ENCODE measurements at places on chromosomes 7 and 10.

DNA sequence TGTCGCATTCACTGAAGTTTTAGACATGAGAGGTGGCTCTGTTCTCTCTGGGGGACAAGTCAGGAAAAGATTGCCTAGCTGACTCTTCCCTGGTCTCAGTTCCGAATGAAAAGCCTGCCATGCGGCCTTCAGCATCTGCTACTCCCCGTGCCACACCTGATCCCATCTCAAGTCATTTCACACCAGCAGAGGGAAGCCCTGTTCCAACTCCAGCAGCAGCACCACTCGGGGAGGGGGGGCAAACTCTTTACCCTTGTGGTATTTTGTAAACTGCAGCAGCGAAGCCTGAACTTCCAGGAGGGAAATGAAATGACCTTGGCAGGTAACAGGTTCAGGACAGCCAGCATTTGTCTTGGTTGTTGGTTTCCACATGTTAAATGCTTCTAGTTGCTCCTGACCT, 13.8 kb downstream of the LRRC4 start:
- DNase-seq: no peak

GRCh38 chr10:51896849-51897248, 197.5 kb upstream of the CSTF2T start:
- no peak for DNase-seq

DNA sequence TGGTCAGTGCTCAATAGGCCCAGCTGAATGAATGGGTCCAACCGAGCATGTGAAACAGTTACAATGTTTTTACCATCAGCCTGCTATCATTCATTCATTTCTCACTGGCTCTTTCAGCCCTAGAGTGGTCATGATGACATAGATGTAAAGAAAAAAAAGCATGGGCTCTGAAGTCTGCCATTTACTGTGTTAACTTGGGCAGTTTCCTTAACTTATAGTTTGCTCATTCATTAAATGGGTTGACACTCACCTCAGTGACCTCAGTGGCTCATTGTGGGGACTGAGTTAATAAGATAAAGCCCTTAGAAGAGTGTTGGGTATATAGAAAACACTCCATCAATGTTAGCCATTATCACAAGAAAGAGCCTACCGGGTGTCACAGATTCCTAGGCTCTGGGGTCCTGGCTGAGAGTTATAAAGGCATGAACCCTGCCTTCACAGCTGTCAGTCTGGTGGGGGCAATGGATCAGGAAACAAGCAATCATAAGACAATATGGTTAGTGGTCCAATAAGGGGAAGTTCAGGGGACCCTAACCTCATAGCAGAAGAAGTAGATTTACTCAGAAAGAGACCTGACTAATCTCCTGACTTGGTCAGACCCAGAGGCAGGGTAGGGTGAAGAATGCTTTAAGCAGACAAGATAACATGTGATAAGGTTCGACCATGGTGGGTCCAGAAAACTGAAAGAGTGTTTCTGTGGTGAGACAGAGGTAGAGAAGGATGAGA, 29.7 kb upstream of the GPAM start:
- DNase-seq: no peak

- no peak for DNase-seq
These were observed 3.5 kb downstream of the AQP1 start for GRCh38 chr7:30915005-30915601.

- DNase-seq: no peak
These were observed 34.0 kb downstream of the ADAM22 start for GRCh38 chr7:87968021-87968420.

DNA sequence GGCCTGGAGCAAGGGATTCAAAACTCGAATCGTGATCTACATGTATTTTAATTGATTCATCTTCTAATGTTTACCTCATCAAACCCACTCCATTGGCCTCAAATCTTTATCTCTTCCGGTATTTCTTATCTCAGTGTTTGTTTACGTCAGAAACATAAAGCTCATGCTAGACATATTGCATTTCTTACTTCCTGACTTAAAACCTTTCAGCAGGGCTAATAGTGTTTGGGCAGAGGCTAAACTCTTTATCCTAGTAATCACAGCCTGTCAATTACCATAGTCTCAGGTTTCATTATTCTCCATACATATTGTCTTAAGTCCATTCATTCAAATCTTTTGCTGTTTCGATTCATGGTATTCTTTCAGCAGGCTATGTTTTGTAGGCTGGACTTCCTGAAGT, 81.3 kb upstream of the AGR3 start:
- no peak for DNase-seq

DNA sequence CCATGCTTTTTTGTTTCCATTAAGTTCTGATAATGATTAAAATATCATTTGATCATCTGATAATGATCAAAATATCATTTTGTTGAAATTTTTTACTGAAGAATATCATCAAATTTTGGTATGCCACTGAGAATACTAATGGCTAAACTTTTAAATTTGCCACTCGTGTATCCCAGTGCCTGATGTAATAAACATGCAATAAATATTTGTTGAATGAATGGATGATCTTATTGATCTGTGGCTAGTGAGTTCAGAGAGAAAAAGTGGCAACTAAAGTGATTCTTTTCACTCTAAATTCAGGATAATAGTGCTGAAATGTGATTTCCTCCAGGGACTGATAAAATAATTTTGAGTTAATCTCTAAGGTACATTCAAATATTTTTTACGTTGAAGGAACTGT, 159.3 kb upstream of the WNT16 start:
- no peak for DNase-seq

GRCh38 chr10:80459047-80459865, 5.1 kb downstream of the TSPAN14 start:
- DNase-seq: peak; percentile 58

DNA sequence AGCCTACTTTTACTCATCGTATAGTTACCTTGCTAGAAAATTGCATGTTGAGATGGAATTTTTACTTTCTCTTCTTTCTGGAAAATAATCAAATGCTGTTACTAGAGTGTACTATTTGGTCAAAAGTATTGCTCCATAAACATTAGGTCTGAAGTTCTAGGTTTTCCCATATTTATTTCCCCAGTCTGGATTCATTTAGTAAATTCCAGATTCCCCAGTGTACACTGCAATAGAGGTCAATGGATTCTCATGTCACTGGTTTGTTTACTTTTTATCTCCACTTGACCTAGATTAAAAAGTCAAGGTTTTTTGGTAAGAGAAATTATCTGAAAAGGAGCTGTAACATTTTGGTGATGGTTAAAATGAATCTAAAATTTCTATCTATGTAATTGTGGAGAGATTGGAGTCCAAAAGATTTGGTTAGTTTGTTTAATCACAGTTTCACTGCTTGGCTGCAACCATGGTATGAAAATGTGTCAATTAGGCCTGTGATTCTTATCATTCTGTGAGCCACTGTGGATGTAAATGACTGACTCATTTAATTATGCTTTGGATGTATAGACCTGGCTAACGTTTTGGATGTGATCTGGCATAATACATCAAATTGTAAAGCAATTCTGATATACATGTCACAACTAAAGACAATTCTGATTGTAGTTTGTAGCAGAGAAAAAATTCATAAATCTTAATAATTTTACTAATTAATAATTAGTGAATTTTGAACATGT, 32.7 kb upstream of the STEAP4 start:
- no peak for DNase-seq

DNA sequence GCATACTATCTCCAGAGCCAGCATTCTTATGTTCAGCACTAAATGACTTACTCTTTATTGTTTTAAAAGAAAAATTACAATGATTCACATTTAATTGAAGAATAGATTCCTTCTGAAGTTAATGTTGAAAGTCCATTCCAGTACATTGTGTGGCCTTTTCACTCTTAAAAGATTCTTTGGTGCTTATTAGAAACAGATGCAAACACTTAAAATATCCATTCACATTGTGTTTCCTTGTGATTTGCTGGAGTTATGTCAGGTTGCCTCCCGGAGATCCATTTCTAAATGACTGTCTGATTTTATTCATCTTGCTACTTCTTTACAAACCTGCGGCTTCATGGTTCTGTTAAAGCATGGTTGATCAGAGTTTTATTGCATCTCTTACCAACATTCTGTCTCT, 152.8 kb downstream of the FOXP2 start:
- DNase-seq: no peak

DNA sequence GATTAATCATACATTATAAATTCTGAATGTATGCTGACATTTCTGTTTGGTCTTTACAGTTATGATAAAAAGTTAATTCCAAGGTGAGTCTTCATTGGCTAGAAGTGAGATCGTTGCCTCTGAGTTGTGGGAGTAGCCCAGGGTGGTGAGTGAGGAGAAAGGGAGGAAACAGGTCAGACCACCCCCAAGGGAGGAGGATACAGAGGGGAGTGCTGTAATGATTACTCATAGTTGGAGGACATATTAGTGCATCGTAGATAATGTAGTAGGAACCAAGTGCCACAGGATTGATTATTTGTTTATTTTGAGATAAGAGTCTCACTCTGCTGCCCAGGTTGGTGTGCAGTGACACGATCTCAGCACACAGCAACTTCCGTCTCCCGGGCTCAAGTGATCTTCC, 672.2 kb downstream of the INHBA start:
- DNase-seq: no peak

- DNase-seq: no peak
These were observed 4.7 kb upstream of the VDAC2 start for GRCh38 chr10:75205908-75206307.

- DNase-seq: no peak
These were observed 9.2 kb downstream of the SGMS1 start for GRCh38 chr10:50614444-50615137.

DNA sequence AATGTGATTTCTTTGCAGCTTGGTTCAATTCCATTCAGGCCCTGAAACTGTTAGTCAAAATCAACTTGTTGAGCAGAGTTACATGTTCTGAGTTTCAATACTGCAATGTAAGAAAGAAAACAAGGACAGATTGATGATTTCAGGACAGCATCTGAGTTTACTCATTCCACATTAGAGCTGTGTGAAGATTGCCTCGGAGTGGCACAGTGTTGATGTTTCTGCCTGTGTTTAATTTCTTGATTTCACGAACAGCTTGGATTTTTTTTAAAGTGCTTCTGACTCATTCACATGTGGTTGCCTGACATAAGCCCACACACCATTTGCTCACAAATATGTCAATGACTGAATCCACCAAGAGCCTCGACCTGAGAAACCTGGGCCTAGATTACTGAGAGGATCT, 101.2 kb upstream of the PARD3 start:
- peak; percentile 10 for DNase-seq

DNA sequence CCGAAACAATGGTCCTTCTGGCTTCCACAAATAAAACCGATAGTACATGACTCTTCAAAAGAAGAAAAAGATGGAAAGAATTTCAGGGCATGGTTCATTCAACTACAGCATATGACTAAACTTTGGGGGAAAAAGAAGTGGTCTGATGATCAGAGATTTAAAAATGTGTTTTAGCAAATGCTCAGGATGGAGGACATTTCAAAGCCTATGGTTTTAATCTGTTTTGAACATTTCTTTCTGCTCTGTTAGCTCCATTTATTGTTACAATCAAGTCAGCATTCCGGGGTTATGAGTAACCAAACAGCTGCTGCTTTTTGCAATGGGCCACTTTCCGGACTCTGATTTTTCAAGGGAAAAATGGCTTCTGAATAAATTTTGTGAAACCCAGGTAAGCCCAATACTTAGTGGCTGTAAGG, 142.4 kb downstream of the CUBN start:
- no peak for DNase-seq

- DNase-seq: no peak
These were observed 2.9 kb downstream of the ZSCAN25 start for GRCh38 chr7:99619571-99620130.

- no peak for DNase-seq
These were observed 160.6 kb downstream of the NSUN6 start for GRCh38 chr10:18490755-18491154.

GRCh38 chr7:73718438-73718881, 1.0 kb downstream of the STX1A start:
- DNase-seq: no peak

GRCh38 chr7:97145068-97145467, 27.6 kb downstream of the SDHAF3 start:
- DNase-seq: no peak

GRCh38 chr7:116902867-116903266, 40.5 kb downstream of the CAPZA2 start:
- DNase-seq: no peak

DNA sequence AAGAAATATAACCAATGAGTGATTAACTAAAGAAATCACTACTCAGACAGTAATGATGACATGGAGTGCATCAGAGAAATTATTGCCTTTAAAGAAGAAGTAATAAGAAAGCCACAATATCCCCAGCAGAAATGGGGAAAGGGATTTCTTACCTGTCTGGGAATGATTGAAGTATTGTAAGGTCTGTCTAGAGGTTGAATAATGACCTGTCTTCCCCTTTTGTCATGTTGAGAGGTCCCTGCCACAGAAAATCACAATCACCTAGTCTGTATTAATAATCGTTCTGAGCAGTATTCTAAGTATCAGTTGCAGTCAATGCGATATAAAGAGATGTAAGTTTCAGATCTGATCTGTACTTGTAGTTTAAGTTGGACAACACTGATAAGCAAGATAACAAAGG, 349.1 kb upstream of the TPK1 start:
- no peak for DNase-seq

DNA sequence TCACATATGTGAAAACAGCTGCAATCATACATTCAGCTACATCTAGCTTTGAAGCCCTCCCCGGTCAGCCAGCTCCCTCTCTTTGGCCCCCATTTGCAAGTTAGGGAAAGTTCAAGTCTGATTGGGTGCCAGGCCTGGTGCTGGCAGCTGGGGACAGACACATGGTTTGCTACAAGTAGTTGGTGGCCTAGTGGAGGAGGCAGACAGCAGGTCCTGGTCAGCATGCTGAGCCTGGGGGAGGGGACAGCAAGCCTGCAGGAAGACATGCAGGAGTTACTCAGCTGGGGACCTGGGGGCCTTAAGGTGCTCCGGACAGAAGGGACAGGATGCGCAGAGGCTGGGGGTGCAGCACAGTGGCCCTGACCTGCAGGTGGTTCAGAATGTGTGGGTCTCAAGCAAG, 956.9 kb upstream of the ZNF722 start:
- DNase-seq: no peak

DNA sequence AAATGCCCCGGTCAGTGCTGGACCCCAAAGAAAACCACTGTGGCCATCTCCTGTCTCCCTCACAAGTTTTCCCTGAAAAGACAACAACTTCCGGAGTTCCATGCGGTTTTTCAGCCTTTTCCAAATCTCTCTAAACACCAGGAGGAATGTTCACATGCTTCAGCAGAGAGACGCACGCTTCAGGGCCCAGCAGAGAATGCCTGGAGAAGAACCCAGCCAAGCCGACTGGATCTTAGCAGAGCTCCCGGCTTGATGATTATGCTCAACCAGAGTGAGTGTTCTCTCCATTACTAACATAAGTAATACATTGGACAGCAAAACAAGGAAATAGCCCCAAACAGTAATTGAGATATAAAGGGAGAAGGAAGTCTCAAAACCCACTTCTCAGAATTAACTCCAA, 17.9 kb downstream of the PRKCQ start:
- no peak for DNase-seq

- no peak for DNase-seq
These were observed 258.2 kb downstream of the USP6NL start for GRCh38 chr10:11353006-11353896.

DNA sequence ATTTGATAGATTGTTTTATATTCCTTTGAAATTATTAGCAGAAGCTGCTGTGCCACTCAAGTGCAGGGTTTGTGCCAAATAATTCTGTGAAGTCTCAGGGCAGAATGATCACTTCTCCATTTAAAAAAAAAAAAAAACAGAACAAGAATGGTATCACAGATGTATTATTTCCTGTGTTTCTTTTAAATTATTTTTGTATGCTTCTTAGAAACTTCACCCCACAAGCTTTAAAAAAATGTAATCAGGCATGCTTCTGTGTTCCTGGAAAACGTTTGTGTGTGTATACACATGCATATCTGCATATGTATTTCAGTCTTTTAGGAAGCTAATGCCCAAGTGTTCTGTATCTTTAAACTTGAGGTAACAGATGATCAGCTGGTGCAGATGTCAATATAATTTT, 6.3 kb upstream of the CD36 start:
- no peak for DNase-seq

All from tibial nerve (tissue), 4 donors.